Fibroblast of the aortic adventitia (primary cell): ENCODE measurements at places on chromosomes 13 and 19.

DNA sequence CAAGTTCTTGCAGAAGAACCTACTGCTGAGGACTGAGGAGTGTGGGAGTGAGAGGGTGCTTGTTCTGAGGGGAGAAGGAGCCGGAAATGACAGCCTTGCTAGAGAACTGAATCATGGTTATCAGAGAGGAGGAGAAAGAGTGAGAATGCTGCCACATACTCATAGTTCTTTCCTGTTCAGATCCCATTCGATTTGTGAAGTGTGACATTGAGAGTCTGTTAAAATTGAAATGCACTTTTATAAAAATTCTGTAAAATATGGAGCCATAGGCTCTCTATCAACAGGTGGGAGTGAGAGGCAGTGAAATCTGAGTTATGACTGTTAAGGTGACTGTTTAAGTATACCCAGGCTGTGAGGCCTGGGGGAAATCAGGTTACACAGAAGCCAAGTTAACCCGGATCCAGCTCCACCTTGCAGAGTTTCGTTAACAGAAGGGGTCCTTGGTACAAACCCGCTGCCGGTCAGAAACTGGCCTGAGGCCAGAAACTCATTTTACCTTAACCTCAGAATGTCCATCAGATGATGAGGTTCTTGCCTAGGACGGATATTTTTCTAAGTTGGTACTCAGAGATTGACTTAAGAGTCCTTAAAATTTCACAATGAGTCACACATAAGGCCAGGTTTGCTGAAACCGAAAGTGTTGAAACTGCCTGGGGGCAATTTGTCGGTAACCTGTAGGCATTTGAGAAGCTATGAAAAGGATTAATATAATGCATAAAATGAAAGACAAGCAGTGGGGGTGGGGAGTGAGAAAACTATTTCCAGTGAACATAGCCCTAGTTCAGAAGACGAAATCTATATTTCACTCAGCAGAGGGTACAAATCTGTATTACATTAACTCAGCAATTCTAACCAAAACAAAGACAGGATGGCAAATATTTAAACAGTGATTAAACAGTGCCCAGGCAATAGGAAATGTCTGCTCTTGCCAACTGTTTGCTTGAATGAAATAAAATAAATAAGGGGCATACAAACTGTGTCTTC, 350.5 kb downstream of the KCNRG start:
- DNase-seq = no peak

GRCh38 chr19:44694184-44694579, 4.8 kb upstream of the CEACAM16 start:
- no peak for DNase-seq

GRCh38 chr19:5782322-5782721, 2.2 kb downstream of the PRR22 start:
- DNase-seq = no peak

DNA sequence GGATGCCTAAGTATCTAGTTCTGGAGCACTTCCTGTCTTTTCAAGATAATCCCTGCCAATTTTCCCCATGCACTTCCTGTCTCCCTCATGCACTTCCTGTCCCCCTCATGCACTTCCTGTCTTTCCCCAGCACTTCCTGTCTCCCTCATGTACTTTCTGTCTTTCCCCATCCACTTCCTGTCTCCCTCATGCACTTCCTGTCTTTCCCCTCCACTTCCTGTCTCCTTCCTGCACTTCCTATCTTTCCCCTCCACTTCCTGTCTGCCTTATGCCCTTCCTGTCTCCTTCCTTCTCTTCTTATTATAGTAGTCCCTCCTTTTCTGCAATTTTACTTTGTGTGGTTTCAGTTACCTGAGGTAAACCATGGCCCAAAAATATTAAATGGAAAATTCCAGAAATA, 3.0 kb upstream of the TNNT1 start:
- DNase-seq = no peak

GRCh38 chr19:49556412-49557398, 23.7 kb downstream of the NOSIP start:
- no peak for DNase-seq
